Cortex of kidney (tissue), 1 donor: ENCODE measurements at places on chromosomes 4 and X.

- DNase-seq: no peak
Measured at GRCh38 chr4:153530284-153530999, 64.3 kb downstream of the TMEM131L start.

DNA sequence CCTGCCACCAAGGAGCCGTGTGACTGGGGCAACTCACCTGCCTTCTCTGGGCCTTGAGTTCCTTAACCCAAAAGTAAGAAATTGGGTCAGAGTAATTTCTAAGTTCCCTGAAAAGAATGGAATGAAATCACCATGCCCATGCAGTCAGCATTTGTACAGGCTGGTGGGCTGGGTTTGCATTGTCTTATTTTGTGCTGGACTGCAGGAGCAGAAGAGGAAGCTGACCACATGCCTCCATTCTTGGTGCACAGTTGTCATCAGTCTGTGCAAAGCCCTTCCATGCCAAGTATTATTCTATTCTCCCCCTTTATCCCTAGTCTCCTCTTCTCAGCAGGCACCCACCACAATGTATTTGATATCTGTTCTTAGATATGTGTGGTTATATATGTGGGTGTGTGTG is 56.3 kb downstream of the FHDC1 start:
- no peak for DNase-seq

DNA sequence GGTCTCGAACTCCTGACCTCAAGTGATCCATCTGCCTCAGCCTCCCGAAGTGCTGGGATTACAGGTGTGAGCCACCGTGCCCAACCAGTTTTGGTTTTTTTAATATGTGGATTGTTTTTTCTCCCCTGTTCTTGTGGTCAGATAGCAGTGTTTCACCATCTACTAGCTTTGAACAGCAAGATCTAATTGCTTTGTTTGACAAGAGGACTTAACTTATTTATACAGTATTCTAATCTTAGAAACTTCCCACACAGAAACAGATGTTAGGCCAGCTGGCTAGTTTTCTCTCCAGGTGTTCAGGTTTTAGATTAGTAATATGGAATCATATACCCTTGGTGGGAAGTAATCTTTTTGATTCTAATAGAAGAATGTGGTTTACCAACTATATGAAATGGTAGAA is 12.9 kb downstream of the ING2 start:
- DNase-seq: no peak

- DNase-seq: no peak
Measured at GRCh38 chrX:45517090-45517973, 316.7 kb upstream of the DIPK2B start.

DNA sequence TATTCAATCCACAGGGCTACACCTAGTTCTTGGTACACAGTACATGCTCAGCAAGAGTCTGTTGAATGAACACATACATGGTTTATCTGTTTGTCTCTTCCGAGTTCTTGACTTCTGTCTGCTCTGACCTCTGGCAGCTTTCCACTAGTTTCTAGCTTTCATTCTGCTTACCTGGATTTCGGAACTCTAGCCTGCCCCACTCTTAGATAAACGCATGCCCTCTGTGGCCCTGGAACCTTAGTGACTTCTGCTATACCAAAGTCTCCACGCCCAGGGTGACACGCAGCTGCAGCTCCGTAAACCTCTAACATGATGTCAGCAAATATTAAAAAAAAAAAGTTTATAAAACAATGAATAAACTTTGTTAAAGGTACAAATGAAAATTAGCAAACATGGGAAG is 1.3 kb upstream of the SLC25A4 start:
- no peak for DNase-seq

DNA sequence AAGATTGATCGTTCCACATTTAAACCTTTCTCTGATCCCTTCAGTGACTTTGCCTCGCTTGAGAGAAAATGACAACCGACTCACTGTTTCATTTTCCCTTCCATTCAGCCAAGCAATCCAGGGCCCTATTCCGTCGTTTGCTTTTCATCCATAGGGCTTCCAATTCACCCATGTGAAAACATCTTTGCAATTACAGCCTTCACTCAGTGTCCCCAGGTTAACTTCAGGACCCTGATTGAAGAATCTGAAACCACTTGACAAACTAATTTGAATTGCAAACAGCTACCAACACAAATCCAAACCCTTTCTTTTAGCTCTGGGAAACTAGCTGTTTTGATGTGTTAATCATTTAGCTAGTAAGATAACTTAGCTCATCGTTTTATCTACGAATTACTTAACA is 120.2 kb upstream of the FAM9C start:
- DNase-seq: no peak

GRCh38 chrX:6681521-6682145 is 146.7 kb upstream of the VCX3A start:
- no peak for DNase-seq

GRCh38 chrX:155953055-155953454 is 44.4 kb upstream of the IL9R start:
- no peak for DNase-seq

- no peak for DNase-seq
Measured at GRCh38 chr4:17033025-17033767, 134.8 kb upstream of the LDB2 start.

- peak; percentile 15 for DNase-seq
Measured at GRCh38 chr4:140756319-140757231, at the start of gene TBC1D9. Gene TBC1D9 (minus strand): TSS chr4:140756385. CDS start chr4:140756045, 340 bp downstream.

DNA sequence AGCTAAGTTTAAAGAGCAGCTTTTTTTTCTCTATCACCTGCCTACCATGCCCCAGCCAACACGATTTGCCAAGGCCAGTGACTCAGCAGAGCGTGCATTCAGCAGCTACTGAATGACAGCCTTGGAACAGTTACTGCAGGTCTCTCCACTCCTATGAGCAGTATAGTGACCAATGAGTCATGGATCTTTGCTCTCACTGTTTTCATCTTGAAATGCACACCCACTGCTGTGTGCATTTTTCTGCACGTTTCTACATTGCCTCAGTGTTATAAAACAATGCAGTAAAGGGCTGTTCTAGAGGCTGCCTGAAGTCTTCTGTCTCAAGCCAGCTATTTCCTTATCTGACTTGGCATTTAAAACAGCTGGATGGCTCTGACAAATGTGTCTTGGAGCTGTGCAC is 66.0 kb upstream of the C4orf54 start:
- no peak for DNase-seq

DNA sequence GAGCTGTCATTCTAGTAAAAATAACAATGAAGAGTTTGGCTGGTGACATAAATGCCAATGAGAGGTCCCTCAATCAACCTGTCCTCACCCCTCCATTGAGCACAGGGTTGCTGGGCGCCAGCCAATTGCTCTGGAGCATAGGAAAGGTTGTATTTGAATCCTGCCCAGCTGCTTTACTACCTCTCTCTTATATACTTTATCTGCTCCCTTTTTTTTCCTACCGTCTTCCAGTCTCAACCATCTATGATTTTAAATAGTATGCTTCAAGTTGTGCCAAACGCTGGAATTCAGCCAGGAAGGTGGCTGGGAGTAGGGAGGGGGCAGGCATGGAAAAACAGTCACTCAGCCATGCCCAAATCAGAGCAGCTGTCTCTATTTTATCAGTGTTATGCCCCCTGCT is 153.8 kb downstream of the NR3C2 start:
- DNase-seq: no peak

GRCh38 chr4:82467471-82467870 is 37.1 kb downstream of the ENOPH1 start:
- DNase-seq: no peak

DNA sequence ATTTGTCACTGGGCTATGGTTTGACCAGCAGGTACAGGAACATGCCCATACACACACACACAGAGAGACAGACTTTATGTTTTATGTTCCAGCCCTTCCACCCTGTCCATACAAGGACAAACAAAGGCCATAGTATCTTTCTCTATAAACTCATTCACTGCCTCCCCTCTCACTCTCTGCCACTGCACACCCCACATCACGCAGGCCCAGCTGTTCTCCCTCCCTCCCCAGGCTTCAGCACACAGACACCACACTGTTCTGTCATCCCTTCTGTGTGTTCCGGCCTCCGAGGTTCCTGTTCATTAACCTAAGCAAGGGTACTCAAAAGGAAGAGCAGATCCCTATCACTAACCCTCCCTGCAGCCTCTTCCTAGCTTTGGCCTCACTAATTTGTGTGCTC is 17.8 kb downstream of the LAS1L start:
- no peak for DNase-seq

- DNase-seq: no peak
Measured at GRCh38 chr4:83552924-83553323, 17.0 kb downstream of the GPAT3 start.

DNA sequence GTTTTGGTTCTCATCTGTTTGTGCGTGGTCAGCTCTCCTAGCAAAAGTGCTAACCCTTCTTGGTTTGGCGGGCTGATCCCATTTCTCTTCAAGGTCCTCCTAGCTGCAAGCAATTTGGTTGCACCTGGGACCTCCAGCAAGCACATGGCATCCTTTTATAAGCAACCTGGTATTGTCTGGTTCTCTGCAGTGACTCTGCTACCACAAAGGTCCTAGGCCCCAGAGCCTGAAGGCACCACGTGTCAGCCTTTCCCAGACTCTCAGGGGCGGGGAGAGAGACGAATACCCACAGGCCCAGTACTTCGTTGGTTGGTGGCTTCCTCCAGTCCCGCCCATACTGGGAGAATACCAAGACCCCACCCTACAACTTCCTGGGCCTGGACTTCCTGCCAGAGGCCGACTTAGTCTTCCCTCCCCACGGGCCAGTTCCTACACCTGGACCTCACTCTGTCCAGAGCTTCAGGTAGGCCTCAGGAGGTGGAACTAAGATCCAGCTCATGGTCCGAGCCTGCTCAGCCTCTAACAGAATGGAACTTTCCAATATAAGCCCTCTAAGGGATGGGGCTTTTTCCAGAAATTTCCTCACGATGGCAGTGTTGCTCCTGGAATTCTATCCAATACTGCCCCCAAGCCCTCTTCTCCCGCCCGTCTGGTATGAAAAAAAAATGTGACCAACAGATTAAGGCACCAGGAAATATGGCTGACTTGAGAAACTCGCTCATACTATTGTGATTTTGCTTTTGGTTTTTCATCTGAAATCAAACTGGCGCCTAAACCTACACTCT is 192.5 kb upstream of the STK26 start:
- no peak for DNase-seq

- DNase-seq: no peak
Measured at GRCh38 chrX:15946783-15947580, 92.4 kb upstream of the AP1S2 start.

DNA sequence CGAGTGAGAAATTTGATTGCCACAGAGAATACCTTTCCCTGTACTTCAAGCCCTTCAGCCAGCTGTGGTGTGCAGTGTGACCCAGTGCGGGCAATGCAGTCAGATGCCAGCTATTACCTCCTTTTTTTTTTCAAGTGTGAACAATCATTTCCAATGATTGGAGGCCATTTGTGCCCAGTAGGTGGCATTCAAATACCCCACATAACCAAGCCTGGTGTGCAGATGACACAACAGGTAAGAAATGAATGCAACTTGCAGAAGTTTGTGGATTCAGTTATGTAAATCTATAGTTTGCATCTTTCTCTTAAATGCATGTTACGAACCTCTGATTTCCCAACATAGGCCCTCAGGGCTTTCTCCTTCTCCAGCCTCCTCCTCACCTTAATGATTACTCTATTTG is 98.0 kb downstream of the CLCN4 start:
- no peak for DNase-seq

DNA sequence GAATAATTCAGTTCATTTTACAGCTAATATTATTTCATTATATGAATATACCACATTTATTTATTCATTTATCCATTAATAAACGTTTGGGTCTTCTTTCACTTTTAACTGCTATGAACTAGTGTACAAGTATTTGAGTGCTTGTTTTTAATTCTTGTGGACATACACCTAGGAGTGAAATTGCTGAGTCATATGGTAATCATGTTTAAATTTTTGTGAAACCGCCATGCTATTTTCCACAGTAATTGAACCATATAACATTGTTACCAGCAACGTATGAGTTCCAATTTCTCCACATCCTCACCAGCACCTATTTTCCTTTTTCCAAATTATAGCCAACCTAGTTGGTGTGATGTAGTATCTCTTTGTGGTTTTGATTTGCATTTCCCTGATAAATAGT is 388.2 kb downstream of the MAGEE1 start:
- DNase-seq: no peak

DNA sequence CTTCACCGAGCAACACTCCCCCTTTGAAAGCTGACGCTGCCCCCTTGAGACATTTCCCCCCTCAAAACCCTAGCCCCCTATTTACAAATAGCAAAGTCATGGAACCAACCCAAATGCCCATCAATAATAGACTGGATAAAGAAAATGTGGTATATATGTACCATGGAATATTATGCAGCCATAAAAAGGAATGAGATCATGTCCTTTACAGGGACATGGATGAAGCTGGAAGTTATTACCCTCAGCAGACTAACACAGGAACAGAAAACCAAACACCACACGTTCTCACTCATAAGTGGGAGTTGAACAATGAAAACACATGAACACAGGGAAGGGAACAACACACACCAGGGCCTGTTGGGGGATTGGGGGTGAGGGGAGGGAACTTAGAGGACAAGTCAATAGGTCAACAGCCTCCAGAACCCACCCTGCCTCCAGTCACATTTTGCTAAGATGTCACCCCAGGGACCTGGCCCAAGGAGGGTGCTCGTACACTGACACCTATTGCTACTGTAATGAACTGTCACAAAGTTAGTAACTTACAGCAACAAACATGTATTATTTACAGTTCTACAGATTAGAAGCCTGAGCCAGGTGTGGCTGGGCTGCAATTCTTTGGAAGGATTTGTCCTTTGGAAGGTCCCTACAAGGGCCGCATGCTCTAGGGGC is 20.6 kb downstream of the SCD5 start:
- no peak for DNase-seq

DNA sequence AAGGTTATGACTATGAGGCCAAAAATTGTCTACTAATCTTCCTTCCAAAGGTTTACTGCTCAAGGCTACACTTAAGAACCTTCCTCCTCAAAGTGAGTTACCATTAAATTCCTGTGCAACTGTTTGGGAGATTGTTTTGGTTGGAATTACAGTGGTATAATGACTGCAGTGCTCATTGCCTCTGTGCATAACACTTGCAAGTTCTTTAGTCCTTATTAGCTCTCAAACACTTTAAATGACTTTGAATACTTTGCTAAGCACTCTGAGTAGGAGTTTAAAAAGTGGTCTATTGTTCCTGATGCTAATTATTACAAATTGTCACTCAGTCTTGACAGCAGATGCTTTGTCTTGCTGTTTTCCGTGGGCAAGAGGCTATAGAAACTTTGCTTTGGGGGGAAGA is 422.8 kb upstream of the PABPC4L start:
- DNase-seq: no peak

GRCh38 chrX:17805120-17805519 is 56.0 kb downstream of the RAI2 start:
- DNase-seq: no peak

DNA sequence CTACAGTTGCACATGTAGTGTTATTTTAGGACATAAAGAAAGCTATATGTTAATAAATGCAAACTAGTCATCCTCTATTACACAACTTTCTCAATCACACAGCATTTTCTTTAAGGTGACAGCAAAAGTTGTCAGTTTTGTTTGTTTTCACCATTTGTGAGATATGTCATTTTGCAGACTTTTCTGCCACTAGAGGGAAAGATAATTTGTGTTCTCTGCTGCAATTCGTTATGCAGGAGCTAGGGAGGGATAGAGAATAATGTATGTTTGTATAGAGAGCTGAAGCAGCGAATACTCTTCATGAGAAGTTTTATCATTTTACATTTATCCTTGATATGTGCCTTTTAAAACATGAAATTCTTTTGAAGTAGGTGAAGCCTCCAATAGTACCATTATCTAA is 670.6 kb upstream of the ATOH1 start:
- no peak for DNase-seq

GRCh38 chr4:151407466-151408379 is 1.3 kb upstream of the FHIP1A start:
- no peak for DNase-seq
